RCC 7860 (cell line): ENCODE measurements at places on chromosomes 7 and 10.
A peak's percentile ranks its signal among the peaks of the same experiment; 100 is the strongest.

DNA sequence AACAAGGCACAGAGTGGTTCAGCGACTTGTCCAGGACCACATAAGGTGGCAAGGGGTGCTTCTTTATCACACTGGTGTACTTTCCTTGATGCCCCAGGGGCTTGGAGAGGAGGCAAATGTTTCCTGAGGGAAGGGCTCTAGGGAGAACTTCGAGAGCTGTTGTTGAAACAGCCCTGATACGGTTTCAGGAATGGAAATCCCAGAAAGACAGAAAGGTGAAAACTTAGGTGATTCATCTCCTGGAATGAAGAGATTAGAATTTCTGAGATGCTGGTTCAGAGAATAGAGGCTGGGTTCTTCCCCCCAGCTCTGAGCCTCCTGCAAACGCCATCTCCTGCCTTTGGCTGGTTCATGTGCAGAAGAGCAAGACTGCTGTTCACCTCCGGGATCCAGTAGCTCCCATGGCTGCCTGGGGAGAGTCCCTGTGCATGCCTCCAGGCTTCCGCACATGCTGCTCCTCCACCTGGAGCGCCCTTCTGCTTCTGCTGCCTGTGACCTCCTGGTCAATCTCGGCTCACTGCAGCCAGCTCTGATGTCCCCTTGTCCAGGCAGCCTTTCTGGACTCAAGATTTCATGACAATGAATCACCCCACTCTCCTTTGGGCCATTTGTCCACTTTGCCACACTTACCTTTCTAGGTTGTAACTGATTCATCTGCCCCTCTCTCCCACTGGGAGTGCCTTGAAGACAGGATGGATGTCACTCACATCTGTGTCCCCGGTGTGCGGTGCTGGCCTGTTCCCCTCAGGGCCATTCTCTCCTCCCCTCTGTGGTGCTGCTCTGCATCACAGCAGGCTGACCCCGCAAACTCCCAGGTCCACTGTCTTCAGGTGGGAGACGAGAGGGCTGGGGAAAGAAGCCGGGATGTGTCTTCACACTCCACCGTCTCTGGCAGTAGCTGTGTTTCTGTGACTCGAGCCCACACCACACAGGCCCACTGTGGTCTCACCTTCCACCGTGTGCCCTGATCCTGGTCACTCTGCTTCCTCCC, 3.6 kb upstream of the CDH23 start:
- no peak for DNase-seq

- DNase-seq = no peak
These were observed 34.2 kb downstream of the BICC1 start for GRCh38 chr10:58546722-58547445.

DNA sequence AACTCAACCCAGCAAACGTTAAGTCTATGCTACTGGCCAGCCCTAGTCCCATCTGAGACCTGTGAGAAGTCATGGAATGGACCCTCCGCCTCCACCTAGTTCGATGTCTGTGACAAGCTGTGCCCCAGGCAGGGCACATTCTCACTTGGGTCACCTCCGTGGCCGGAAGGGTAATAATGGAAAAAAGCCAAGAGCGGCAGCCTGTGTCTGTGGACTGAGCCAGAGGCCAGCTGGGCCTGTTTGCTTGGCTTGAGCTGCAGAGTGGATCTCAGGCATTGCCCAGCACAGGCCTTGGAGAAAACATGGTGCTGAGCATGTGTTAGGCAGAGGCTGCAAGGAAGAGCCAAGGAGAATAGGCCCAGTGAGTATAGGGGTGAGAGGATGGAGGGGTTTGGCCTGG, 97.8 kb downstream of the GALNT17 start:
- no peak for DNase-seq

- no peak for DNase-seq
These were observed 6.8 kb upstream of the GPR15LG start for GRCh38 chr10:84166620-84167288.

- peak; percentile 22 for DNase-seq
These were observed 74.6 kb downstream of the WDFY4 start for GRCh38 chr10:48759113-48759901.

GRCh38 chr7:51255036-51255435, 61.6 kb downstream of the COBL start:
- DNase-seq = no peak
